Heart right ventricle (tissue), 16 donors: ENCODE measurements at places on chromosomes 6 and 20.

- DNase-seq, result no peak
These were observed 26.4 kb downstream of the COL20A1 start for GRCh38 chr20:63319164-63320040.

DNA sequence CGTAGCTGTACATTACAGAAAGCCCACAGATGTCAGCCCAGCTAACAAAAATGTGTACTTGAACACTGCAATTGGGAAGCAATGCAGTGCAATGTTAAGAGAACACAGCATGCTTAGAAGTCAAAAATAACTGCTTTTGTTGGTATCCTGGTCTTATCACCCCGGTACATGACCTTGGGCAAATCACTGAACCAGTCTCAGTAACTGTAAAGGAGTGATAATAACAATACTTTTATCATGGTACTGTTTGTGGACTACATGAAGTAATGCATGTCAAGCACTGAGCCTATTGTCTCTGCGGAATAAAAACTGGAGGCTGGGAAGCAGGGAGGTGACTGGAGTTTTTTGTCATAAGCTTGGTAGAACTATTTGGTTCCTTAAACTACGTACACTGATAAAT lies 44.7 kb upstream of the SPDEF start:
- no peak for DNase-seq

DNA sequence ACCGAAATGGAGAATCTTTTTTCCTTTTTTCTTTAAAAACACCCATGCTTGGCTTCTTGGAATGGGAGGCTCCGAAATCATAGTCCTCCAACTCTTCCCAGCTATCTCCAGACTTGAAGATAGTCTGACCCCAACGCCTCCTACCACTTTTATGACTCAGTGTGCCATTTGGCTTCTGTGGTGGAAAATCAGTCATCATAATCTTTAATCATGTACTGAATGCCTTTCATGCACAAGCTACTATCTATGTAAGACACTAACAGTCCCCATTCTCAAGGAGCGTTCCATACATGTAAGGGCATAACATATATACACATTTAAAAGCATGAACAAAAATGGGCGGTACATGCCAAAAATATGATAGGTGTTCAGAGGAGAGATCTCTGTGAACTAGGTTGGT lies 44.1 kb downstream of the TMEM14B start:
- no peak for DNase-seq

- no peak for DNase-seq
These were observed 119.8 kb downstream of the COL12A1 start for GRCh38 chr6:75085931-75086635.

- no peak for DNase-seq
These were observed 8.1 kb upstream of the CSE1L start for GRCh38 chr20:49037962-49038387.
